ENCODE measurements at places on chromosomes 2 and 18.

DNA sequence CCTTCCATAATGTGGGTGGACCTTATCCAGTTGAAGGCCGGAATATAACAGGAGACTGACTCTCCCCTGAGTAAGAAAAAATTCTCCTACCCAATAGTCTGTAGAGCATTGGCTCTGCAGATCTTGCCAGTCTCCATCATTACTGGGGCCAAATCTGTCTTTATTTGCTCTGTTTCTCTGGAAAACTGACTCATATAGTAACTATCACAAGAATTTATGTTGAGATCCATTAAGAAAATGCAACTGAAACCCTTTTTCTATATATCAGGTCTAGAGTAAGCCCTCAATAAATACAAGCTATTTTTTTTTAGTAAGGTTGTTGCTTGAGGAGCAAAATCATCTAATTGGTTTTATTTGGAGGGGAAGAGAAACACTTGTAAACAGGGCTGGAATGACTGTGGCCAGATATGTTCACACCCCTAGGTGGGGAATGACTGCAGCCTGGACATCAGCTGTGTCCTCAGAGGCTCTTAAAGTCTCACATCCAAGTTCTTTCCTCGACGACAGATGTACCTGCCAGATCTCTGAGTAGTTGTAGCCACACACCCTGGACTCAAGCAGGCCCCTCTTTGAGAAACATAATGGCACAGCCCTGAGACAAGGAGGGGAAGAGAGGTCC lies 339.7 kb downstream of the TNS1 start:
- no peak for DNase-seq

GRCh38 chr18:39596891-39597290 lies 2031.3 kb upstream of the CELF4 start:
- no peak for DNase-seq

DNA sequence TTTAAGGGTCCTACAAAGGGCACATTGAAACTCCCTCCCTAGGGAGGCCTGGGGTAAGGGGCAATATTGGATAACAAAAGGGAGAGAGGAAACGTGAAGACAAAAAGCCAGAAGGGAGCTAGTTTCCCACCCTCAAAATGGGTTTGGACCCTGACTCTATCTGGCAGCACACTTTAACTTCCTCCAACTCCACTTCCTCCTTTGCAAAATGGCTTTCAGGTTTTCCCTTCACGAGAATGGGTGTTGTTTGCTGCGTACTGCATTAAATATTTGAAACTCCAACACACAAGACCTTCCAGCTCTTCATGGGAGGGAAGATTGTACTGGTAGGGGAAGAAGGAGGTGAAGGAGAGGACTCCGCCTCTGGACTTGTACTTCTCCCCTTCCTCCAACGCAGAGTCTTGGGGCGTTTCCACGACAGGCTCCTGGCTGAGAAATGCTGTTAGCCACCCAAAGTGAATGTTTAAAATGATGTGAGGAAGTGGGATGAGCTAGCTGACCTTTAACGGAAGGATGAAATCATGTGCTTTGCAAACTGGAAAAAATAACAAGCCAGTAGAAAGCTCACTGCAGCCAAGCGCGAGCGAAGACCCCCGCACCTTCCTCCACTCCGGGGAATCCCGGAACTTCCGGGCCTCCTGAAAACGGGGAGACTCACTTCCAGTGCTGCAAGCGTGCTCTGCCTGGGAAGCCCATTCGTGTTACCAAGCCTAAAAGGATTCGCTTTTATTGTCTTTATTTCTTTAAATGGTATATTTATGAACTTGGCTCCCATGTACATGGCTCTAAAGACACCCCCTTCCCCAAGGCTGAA lies 85.6 kb downstream of the VIT start:
- no peak for DNase-seq

- no peak for DNase-seq
These were observed 122.6 kb upstream of the STK17B start for GRCh38 chr2:196293751-196294515.

DNA sequence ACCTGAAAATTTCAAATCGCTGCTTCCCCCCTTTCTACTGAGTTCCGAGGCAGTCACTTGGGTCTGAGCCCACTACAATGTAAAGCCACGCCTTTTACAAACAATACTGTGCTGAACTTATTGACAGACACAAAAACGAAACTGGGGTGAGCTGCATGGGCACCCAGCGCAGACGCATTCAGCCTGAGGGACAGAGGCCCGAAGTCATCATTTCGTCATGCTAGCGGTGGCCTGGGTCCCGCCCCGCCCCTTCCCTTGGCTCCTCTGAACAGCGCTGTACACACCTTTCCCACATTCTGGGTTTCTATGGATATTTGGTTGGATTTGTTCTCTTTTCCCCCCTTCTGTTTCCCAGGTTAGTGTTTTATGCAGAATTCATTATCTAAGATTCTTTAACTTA lies 71.7 kb downstream of the EIPR1 start:
- DNase-seq: no peak
